ENCODE measurements at places on chromosomes 12 and 14. TPM values are rescaled to one million over a fixed set of nuclear protein-coding genes. Genes with fewer than 3 reads are reported as not detected.

PFDN5 gene
- 938 TPM for polyA plus RNA-seq

CRIP2 gene
- 360 TPM for polyA plus RNA-seq

TGFB3 gene
- 14.3 TPM for polyA plus RNA-seq

SLC8A3 gene
- polyA plus RNA-seq = 2.3 TPM

IGFBP6 gene
- polyA plus RNA-seq = 17.3 TPM

SPTB gene
- 6.2 TPM for polyA plus RNA-seq

OVCH1 gene
- polyA plus RNA-seq = not detected

ESPL1 gene
- 11.8 TPM for polyA plus RNA-seq

HOXC13 gene
- polyA plus RNA-seq = not detected

GALNT8 gene
- 9.8 TPM for polyA plus RNA-seq

CISTR gene
- polyA plus RNA-seq = not detected

Measured in brain (organoid and tissue), 16 donors.